Activated CD4-positive, alpha-beta memory T cell treated with anti-CD3 and anti-CD28 coated beads, Interleukin-2, amount 10 ng/mL, durations not matched to agents 7 days and 5 days (primary cell): ENCODE measurements at places on chromosomes 2 and 18.

DNA sequence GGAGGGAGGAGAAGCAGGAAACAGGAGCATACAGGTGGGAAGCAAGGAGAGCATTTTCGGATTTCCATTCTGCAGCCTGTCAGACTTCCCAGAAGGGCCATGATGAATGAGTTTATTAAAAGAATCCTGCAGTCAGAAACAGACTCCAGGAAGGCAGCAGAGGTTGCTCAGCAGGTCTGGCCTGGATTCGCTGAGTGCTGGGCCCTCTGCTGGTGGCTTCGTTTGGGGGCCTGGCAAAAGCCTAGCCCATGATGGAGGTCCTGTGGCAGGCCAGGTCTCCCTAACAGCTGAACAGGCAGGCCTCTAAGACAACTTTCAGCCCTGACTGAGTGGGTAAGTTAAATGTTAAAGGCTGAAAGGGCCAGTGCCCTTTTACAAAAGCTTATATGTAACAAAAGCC, 108.2 kb upstream of the CAPN13 start:
- H3K27me3 ChIP-seq: no peaks in the 10 kb centered on the region
- no peak overlapping the region for H3K27ac ChIP-seq
- no peak for DNase-seq
- H3K36me3 ChIP-seq: no peaks in the 10 kb centered on the region
- H3K4me3 ChIP-seq: no peak overlapping the region

GRCh38 chr2:25810428-25810827, 67.9 kb downstream of the ASXL2 start:
- H3K27ac ChIP-seq: no peak overlapping the region
- H3K4me1 ChIP-seq: peaks cover 33% of the 10 kb centered on the region
- H3K4me3 ChIP-seq: no peak overlapping the region
- no peak for DNase-seq
- no peaks in the 10 kb centered on the region for H3K27me3 ChIP-seq
- peaks cover 26% of the 10 kb centered on the region for H3K36me3 ChIP-seq

- no peak for DNase-seq
- no peaks in the 10 kb centered on the region for H3K36me3 ChIP-seq
- no peak overlapping the region for H3K4me3 ChIP-seq
- no peaks in the 10 kb centered on the region for H3K27me3 ChIP-seq
- no peak overlapping the region for H3K27ac ChIP-seq
These were observed 64.3 kb upstream of the RBMS1 start for GRCh38 chr2:160557903-160558302.

DNA sequence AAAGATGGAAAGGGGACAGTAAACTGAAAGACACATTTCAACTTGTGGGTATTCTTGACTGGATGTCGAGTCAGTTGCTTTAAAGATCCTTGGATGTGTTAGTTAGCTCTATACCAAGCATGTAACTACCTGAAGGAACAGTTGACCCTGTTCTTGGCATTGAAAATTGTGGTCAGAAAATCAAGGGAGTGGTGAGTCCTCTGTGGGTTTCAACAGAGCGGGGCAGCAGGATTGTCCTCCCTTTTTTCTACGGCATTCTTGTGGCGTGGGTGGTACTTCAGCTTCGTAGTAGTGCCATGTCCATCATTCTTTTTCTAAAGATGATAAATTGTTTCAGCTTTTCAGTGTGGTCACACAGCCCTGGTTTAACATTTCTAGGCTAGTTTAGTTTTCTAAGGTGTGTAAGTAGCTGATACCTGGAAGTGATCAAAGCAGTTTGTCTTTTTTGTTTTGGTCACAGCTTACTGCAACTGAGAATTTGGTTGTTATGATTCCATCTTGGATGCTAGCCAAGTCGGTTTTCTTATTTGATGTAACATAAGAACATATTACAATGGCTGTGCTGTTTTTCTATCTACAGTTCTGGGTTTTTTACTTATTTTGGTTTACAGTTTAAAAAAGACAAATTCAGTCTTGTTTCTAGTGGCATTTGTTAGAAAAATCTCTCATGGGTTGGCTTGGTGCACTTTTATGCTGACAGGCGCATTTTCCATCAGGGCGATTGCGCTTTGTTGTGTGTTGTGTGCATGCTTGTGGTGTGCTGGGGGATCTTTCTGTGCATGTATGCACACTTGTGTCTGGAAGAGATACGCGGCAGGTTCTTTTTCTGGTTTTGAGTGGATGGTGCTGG, 84.7 kb downstream of the ZNF407 start:
- no peak for DNase-seq
- H3K4me3 ChIP-seq: no peak overlapping the region
- H3K36me3 ChIP-seq: peaks cover 27% of the 10 kb centered on the region

- no peak for DNase-seq
- H3K4me3 ChIP-seq: peak overlapping the region; percentile 44
- peak overlapping the region; percentile 90 for H3K27ac ChIP-seq
- H3K4me1 ChIP-seq: peaks cover 33% of the 10 kb centered on the region
These were observed 56.3 kb downstream of the DNMT3A start for GRCh38 chr2:25285265-25286024.

DNA sequence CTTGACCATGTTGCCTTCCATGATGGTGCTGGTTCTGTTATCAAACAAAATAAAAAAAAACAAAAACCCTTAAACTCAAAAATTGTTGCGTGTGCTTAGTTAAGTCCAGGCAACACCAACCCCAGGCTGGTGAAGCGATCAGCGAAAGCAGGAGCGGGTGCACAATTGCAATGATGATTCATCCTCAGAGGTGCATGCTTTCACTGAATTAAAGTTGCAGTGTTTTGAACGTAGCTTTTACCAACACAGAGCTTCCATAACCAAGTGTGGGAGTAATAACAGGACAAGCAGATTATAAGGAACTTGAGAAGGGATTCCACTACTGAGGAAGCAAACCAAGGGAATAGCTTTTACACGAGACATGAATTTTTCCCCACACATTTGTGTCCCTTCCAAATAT, 39.7 kb upstream of the RAPH1 start:
- no peak overlapping the region for H3K4me3 ChIP-seq
- H3K4me1 ChIP-seq: peaks cover 18% of the 10 kb centered on the region
- peaks cover 50% of the 10 kb centered on the region for H3K27me3 ChIP-seq
- H3K36me3 ChIP-seq: peaks cover 16% of the 10 kb centered on the region
- DNase-seq: no peak

DNA sequence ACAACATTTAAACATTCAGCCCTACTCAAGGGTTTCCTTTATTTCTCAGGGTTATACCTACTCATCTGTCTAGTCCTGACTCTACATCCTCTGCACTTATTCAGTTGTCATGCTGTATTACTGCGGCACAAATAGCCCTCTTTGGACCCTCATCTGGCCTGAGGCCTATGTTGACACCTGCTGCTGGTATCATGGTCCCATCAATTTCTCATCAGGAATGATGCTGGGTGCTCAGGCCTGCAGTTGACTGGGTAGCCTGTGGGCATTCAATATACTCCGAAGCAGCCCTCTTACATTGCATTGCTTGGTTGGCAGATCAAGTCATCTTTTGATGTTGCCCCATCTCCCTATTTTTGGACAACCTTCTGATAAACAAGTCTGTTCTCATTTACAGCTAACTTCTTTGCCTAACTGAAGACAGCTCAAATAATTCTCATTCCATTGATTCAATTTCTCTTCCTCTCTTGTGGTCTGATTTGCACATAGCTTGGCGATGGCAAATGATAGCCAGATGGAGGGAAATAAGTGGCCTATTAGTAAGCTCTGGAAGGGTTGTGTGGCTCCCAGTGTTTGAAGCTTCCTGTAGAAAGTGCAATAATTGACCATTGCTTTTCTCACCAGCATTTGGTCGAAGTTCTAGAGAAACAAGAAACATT, 19.1 kb upstream of the MC4R start:
- H3K36me3 ChIP-seq: no peaks in the 10 kb centered on the region
- H3K27ac ChIP-seq: no peak overlapping the region
- DNase-seq: no peak
- no peak overlapping the region for H3K4me3 ChIP-seq
- H3K4me1 ChIP-seq: no peaks in the 10 kb centered on the region

GRCh38 chr2:206368933-206369569, 74.3 kb upstream of the ADAM23 start:
- peaks cover 10% of the 10 kb centered on the region for H3K4me1 ChIP-seq
- no peak overlapping the region for H3K4me3 ChIP-seq
- H3K27ac ChIP-seq: no peak overlapping the region
- no peak for DNase-seq

DNA sequence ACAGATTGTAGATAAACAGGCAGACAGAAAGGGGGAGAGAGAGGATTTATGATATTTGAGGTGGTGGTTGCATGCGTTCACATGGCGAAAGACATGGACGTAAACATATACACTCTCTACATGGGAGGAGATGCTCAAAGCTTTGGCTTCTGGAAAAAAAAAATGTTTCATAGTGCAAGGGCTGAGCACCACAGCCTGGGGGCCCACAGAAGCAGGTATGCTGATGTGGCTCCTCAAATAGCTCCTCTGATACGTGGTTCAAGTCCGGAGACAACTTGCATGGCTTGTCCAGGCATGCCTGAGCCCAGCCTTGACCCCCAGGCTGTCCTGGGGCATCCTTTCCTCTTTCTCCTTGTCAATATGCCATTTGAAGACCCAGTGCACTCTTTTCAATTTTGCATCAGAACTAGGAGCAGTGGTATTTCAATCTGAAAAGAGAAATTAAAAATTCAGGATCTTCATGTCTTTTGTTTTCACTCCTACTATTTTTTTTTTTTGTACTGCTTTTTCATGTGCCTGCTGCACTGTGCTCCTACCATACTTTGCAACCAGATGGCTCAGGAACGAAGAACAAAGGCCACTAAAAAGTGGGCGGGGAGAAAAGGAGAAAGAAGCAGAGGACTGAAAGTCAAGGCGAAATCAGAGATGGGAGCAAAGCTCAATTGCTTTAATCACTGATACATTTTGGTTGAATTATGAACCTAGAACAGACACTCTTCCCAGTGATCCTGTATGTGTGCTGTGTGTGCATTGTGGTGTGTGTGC, 495.7 kb upstream of the TCF4 start:
- no peak for DNase-seq
- no peak overlapping the region for H3K4me3 ChIP-seq
- no peaks in the 10 kb centered on the region for H3K36me3 ChIP-seq
- H3K4me1 ChIP-seq: no peaks in the 10 kb centered on the region
- H3K27me3 ChIP-seq: no peaks in the 10 kb centered on the region

DNA sequence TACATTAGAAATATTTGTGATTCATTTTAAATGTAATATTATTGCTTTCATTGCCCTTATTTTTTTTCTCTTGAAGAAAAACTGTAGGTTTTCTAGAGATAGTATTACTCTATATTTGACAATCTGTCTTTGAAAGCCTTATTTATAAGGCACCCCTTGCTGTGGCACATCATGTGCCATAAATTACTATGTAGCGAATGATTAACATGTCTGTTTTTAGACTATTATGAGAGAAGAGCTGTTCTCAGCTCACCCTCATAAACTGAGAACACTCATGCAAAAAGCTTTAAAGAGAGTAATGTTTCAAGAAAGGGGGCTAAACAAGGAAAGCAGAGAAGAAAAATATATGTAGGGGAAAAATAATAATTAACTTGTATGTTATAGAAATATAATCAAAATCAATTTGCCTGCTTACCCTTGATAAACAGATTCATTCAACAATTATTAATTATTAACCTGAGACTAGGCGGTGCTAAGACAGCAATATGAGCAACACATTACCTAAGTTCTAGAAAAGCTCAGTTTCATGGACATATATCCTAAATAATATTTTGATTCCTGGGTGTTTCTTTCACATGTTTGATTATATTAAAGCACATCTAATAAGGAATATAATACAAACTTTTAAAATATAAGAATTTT, 69.0 kb downstream of the RAB3GAP1 start:
- no peak overlapping the region for H3K27ac ChIP-seq
- H3K4me3 ChIP-seq: no peak overlapping the region
- no peak for DNase-seq
- peaks cover 7% of the 10 kb centered on the region for H3K36me3 ChIP-seq
- H3K27me3 ChIP-seq: no peaks in the 10 kb centered on the region

DNA sequence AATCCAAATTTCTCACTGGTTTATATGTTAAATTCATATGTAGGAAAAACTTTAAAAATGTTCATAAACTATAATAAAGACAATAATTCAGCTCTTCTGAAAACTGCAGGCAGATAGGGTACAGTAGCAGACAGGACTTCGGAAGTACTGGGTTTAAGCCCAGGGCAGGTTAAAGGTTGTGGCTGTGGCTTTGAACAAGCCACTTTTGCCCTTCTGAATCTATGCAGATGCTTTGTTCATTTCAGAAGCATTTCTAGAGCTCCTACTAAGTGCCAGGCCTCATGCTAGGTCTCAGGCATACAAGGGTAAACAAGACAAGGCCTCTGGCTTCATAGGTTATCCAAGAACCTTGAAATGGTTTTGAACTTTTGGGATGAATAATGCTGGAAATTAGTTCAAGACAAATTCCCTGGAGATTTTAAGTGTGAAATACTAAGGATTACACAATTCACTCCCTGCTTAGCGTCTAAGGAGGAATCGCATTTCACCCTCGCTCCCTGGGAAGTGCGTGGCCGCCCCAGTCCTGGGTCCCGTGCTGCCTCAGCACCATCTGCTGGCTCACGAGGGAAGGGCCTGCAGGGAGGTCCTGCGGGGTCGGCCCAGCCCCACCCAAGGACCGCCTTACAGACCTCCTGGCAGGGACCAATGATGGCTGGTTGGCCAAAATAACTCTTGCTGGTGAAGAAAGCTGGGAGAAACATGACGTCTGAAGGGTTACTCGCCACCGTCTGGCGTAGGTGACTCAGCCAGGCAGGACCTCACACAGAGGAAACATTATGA, 67.7 kb upstream of the L3MBTL4 start:
- H3K4me1 ChIP-seq: no peaks in the 10 kb centered on the region
- no peaks in the 10 kb centered on the region for H3K27me3 ChIP-seq
- no peak for DNase-seq
- no peak overlapping the region for H3K4me3 ChIP-seq

GRCh38 chr2:37798315-37799005, 126.6 kb upstream of the RMDN2 start:
- no peaks in the 10 kb centered on the region for H3K36me3 ChIP-seq
- no peaks in the 10 kb centered on the region for H3K4me1 ChIP-seq
- H3K4me3 ChIP-seq: no peak overlapping the region
- H3K27ac ChIP-seq: no peak overlapping the region

DNA sequence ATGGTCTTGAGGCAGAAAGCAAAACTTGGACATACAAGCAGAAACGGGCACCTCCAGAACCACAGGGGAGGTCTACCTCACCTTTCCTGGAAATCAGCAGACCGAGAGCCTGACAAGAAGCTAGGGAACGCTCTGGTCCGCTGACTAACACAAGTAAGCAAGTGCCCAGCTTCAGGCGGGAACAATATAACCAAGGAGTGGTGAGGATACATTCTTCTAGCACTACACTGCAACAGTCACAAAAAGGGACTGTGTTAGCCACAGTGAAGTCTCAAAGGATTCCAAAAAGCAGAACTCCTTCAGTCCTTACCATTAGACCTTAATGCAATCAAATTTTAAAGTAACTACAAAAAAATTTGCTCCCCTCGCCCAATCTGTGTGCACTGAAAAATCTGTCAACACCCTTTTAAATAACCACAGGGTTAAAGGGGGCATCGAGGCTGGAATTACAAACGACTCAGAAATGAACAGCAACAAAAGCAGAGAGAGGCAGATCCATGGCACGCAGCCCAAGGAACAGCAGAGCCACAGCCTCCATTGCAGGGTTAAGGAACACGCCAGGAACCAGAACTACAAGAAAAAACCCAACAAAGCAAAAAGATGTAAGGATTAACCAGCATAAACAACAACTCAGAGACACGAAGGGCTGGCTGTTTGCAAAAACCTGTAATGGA, 7.1 kb downstream of the THAP4 start:
- no peak for DNase-seq
- no peak overlapping the region for H3K27ac ChIP-seq
- H3K4me3 ChIP-seq: no peak overlapping the region
- H3K36me3 ChIP-seq: peaks cover 32% of the 10 kb centered on the region
